ENCODE measurements at places on chromosomes 5 and 9.
A peak's percentile ranks its signal among the peaks of the same experiment; 100 is the strongest.

GRCh38 chr9:128881884-128882676, at the start of the genes KYAT1 and LRRC8A:
Gene KYAT1 (minus strand): TSS chr9:128881950. CDS start chr9:128845405, 36,545 bp downstream.
Gene LRRC8A (plus strand): TSS chr9:128882133. CDS start chr9:128907165, 25,032 bp downstream.
- DNase-seq: peak; percentile 95

- DNase-seq: no peak
These were observed 4.0 kb downstream of the GFI1B start for GRCh38 chr9:132982458-132982857.

DNA sequence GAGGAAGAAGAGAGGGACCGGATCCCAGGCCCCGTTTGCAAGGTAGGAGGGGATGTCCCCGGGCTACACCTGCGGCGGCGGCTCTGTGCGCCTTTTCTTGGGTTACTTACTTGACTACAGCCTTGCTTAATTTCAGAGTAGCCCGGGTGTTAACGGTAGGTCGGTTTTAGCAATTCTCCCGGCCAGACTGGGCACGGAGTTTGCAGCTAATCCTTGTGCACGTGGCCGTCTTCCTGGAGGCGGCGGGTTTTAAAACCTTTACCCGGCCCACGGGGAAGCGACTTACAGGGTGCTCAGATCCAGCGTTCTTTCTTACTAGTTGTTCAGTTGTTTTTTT, 313 bp downstream of the BRIX1 start:
- peak; percentile 13 for DNase-seq

- no peak for DNase-seq
These were observed 26.1 kb downstream of the ZNF510 start for GRCh38 chr9:96751815-96752214.

DNA sequence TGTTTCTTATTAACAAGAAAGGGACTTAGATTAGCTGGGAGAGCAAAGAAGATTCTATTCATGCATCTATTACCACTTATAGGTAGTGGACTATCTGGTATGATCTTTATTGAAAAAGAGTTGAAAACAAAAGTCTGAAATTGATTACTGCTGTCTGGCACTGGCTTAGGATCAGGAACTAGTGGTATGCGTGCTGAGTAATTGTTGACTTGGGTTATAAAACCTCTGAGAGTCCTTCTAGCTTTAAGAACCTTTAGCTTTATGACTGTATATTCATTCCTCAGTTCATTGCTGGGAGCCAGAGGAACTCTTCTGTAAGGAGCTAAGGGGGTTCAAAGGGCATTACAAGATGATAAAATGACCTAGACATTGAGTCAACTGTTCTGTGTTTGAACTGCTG, 7.6 kb downstream of the SLC1A1 start:
- no peak for DNase-seq

DNA sequence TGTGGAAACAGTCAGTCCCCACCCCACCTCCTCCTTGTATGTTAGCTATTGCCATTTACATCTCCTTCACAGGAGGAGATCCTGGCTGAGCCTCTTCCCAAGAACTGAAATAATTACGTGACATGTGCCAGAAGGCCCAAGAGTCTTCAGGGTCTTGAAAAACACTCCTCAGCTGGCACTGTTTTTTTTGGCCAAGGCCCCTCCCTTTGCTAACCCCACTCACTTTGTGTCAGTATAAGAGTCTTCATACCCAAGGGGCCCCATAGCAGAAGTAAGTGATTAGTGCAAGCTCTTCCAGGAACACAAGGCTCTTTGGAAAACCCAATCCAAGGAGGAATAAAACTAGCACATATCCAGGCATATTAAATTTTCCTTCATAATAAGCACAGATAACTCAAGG, 5.7 kb upstream of the LARP1 start:
- DNase-seq: no peak

DNA sequence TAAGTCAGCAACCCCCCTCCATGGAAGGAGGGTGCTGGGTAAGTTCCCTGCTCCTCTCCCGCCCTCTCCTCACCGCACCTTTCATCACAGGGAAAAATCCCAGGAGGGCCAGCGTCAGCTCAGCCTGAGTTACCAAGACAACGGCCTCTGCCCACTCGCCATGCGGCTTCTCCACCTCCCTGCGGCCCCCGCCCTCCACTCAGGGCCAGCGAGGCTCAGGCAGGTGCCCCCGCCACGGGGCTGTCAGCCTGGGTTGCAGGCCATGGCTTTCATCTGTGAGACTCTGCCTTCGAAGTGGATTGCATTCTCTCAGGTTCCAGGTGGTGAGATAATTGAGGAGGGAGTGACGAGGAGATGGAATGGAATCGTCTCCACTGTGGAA, 27.2 kb upstream of the LAMC3 start:
- no peak for DNase-seq

DNA sequence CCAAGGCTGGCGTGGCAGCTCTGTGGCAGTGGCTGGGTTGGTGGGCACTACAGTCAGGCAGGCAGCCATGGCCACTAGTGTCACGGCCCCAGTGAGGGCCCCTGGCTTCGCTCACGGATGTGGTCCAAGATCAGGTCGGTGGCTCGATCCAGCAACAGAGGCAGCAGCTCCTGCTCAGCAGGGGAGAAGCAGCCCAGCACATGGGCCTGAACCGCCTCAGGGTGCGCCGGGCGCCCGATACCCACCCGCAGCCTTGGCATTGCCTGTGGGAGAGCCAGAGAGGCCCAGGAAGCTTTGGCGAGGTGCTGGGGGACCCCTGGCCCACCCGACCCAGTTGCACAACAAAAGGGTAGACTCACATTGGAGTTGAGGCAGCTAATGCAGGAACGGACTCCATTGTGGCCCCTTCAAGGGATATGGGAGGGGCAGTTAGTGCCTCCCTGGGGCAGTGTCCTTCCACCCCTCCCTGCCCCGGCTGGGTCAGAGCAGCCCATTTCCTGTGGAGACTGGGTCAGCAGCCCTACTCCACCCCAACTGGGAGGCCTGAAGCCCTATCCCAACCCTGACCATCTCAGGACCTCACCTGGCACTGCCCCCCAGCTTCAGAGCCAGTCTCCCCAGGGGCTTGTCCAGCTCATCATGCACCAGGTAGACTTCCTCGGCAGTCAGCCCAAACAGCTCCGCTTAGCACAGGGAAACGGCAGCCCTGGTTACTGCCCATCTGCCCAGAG, 1.3 kb downstream of the PTRH1 start:
- DNase-seq: no peak

DNA sequence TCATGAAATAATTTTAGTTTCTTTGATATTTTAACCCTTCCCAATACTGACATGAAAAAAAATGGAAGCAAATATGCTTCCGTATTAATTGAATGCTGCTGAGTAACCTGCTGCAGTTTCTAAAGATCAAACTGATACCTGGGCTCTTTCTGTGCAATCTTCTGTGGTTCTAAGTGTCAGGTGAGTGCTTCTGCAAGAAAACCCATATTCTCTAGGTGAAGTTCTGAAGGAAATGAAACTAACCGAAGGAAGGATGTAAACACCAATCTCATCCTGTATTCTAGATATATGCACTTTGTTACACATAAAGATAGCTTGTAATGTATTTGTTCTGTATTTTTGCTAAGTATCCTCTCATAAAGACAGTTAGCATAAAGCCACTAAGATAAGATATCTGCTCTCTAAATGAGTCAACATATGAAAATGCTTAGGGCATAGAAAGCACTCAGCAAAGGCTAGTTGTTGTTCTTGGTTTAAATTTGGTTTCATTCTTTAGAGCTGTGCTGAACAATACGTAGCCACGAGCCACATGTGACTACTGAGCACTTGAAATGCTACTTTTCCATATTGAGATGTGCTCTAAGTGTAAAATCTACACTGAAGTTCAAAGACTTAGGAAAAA, 52.0 kb downstream of the ITGA2 start:
- no peak for DNase-seq

DNA sequence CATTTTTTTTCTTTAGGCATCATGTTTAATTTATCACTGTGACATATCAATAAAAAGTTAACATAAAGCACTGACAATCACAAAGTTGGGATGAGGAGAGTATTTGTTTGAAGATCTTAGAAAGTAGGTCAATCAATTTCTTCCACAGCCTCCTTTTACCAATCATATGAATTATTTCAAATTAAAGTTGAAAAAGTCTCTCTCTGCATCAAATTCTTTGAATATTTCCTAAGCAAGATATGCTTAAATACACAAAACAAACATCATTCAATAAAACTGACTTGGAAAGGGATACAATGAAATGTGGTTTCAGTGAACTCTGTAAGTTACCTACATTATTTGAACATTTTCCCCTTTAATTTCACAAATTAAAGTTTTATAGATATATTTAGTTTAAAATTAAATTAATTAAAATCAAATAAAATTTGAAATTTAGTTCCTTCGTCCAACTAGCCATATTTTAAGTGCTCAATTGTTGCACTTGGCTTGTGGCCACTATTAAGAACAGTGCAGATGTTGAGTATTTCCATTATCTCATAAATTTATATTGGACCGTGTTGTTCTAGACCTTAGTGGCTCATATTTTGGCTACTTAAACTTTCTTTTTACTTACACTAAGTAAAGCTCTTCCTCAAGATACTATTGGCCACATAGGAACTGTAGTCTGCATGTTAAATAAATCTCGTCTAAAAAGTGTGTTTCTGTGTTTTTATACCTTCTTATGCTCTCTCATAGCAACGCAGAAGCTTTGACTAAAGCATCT, 949.7 kb upstream of the NUDT12 start:
- DNase-seq: no peak

- DNase-seq: no peak
These were observed 12.5 kb downstream of the SQSTM1 start for GRCh38 chr5:179833056-179833708.

GRCh38 chr9:71202931-71203330, 81.5 kb upstream of the TRPM3 start:
- DNase-seq: no peak

GRCh38 chr9:11039006-11039405, 426.2 kb upstream of the PTPRD start:
- no peak for DNase-seq

- DNase-seq: no peak
These were observed 11.4 kb downstream of the CAMK2A start for GRCh38 chr5:150278046-150278730.

GRCh38 chr5:148792744-148793143, 33.7 kb upstream of the ADRB2 start:
- DNase-seq: no peak

DNA sequence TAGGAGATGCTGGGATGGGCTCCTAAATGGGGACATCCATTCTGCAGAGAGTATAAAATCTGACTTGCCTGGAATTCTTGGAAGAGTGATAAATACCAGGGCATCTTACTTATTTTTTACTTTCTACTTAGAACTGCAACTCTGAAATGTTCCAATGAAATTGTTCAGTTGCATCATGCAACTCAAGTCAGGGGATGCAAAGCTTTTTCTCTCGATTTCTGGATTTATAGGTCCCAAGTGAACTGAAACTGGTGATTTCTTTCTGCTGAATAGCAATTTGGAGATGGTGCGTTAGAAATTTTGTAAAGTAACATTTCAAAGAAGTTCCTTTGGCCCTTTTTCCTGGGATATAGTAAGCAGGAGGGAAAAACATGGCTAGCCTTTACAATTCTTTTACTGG, 238.4 kb upstream of the CD180 start:
- DNase-seq: no peak

DNA sequence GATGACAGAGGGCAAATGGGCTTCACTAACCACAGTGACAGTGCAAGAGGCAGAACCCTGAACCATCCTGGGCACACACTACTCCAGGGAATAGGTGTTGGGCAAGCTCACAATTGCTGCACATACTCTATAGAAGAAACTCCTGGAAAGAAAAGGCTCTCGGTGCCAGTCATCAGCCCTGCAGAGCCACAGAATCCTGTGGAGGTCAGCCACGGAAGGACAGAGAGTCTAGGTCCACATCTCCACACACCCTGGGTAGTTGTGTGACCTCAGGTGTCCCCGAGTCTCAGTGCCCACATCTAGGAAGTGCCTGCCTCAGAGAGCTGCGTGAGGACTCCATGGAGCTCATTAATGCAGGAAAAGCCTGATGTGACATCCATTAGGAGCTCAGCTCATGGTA, 16.0 kb upstream of the ANGPTL2 start:
- no peak for DNase-seq

GRCh38 chr5:106522296-106522695, 1148.4 kb downstream of the EFNA5 start:
- DNase-seq: no peak

DNA sequence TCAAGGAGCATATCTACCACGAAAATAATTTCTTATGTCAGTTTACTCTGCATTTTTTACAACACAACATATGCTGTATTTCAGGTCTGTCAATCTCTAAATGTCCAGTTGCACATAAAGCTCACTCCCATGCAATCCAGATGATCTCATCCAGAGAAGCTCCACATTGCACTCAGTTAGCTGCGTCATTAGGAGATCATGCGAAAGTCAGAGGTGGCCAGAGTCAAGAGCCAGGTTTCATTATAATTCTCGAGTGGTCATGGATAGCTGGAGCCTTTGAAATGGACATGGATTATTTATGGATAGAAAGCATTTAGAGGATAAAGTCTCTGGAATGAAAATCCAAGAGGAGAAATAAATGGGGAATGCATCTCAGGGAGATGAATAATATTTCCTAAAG, 232.3 kb downstream of the GAS1 start:
- DNase-seq: no peak

DNA sequence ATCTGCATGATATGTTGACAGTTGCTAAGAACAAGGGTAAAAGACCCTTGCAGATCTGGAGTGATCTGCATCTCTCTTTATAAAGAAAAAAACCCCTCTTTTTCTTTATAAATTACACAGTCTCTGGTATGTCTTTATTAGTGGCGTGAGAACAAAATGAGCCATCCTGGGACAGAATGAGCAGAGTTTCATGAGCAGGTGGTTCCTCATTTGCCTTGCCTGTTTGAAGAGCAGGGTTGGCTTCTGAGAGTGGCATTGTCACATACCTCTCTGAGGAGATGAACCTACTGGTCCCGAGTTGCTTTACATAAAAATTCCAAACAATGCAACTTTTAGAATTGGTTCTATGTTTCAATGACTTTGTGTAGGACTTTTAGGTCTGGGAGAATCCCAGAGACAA, 94.3 kb downstream of the INSYN2B start:
- DNase-seq: no peak

DNA sequence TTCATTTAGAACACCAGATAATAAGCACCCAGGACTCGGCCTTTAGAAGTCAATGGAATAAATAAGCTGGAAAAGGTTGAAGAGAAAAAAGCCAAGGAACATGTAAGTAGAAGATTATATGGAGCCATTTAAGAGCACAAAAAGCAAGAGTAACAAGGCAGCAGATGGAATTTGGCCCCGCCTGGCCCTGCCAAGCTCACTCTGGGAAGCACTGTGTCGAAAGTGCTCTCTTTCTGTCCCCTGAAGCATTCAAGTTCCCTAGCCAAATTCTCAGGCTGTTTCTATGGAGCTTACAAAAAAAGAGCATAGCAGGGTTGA, 73.0 kb upstream of the GPR151 start:
- no peak for DNase-seq

DNA sequence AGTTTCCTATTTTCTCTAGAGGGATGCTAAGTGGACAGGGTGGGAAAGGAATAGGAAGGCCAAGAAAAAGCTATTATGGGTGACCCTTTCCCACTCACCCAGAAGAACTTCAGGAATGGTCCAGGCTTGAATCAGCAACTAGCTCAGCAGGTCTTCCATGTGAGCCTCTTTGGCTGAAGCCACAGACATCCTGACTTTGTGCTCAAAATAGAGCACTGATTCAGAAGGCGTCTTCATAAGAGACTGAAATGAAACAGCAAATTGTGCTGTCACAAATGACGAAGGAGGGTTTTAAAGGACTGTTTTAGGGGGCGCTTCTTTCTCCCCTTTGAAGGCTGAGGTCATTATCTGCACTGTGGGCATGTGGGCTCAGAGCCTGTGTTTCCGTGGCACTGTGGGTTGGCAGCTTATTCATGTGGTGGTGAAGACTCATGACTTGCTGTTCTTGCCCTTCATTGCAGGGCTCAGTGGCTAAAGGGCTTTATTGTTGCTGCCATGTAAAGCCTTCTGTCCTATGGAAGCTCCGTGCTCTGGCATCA, 65.8 kb upstream of the NFIL3 start:
- no peak for DNase-seq

- peak; percentile 68 for DNase-seq
These were observed 5.0 kb downstream of the PDE6A start for GRCh38 chr5:149939546-149939945.

Measured in ACHN (cell line).